ENCODE measurements at places on chromosomes 7 and 10.

GRCh38 chr10:131928248-131929095, 27.7 kb downstream of the PPP2R2D start:
- peak; percentile 27 for DNase-seq

DNA sequence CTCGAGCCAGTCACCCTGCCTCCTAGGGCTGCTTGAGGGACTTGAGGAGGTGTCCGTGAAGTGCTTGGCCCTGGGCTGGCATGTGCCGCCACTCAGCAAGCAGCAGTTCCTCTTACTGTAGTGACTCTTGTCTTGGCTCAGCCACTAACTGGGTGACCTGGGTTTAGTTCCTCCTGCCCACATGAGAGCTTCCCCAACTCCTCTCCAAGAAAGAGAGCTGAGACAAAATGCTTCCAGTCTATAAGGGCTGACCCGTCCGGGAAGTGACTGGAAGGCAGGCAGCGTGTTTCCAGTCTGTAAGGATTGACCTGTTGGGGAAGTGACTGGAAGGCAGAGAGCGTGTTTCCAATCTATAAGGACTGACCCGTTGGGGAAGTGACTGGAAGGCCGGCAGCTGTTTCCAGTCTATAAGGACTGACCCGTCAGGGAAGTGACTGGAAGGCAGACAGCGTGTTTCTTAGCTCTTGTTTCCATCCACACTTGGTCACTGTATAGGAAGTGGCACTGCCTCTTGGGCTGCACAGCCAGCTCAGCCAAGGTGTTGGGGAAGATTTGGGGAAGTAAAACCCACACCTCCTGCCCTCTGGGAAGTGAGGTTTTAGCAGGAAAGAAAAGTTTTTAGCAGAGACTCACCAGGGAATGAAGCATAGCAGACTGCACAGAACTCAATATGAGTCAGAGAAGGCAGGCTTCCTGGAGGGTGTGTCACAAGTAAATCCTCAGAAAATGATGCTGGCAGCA, 53.3 kb upstream of the PPIF start:
- no peak for DNase-seq

- DNase-seq = no peak
These were observed 57.1 kb upstream of the IGFBP3 start for GRCh38 chr7:45978010-45978681.

GRCh38 chr7:18241543-18242231, 214.0 kb upstream of the PRPS1L1 start:
- no peak for DNase-seq

- DNase-seq = no peak
These were observed 83.4 kb downstream of the NEURL1 start for GRCh38 chr10:103576862-103577261.

GRCh38 chr7:132402751-132403245, 173.5 kb downstream of the PLXNA4 start:
- DNase-seq = no peak

GRCh38 chr10:10544890-10545289, 472.8 kb upstream of the CELF2 start:
- DNase-seq = no peak

DNA sequence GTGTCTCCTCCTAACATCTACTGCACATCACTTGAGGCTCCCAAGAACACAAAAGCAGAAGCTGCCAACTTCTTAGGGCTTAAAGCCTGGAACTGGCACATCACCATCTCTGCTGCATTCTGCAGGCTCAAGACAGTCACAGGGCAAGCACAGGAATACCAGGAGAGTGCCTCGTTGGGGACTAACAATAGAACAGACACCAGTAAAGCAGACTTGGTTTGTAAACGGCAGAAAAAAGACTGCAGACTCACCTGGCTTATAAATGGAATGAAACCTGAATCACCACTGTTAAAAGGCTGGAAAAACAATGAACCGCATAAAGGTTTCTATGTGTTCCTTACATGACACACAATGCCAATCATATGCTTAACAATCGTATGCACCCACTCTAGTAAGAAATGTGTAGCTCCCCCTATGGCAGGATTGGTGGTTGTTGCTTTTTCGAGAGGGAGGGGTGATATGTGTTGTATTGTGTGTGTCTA, 12.8 kb downstream of the RHEB start:
- no peak for DNase-seq

GRCh38 chr10:128530301-128530700, 404.1 kb upstream of the MKI67 start:
- DNase-seq = no peak

DNA sequence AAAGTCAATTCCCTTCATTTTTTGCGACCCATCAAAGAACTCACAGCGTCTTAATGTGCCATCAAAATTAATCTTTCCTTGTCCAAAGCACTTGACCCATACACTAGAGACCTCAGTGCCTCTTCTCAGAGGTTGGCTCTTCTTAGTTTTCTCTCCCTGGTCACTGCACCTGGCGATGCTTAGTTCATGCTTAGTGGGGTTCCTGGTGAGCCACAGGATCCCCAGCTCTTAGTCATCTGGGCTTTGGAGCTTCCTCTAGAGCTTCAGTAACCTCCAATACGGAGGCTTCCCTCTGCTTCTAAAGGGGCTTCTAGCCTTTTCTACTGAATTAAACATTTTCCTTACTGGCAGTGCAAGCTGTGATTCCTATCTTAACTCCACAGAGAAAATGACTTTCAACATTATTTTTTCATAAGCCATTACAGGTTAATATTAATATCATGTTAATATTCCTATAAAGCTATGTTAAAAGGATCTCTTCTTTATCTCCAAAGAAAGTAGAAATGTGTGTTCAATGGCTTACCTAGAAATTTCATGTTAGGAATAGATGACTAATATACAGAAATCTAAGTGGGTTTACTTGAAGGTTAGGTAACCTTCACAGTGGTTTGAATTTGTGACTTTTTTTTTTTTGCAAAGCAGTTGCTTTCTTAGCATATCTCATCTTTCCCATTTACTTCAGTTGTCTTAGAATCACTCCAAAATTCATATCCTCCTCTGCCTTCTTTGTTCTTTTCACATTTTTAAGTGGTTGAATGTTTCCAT, 295.2 kb downstream of the CAMK1D start:
- no peak for DNase-seq

DNA sequence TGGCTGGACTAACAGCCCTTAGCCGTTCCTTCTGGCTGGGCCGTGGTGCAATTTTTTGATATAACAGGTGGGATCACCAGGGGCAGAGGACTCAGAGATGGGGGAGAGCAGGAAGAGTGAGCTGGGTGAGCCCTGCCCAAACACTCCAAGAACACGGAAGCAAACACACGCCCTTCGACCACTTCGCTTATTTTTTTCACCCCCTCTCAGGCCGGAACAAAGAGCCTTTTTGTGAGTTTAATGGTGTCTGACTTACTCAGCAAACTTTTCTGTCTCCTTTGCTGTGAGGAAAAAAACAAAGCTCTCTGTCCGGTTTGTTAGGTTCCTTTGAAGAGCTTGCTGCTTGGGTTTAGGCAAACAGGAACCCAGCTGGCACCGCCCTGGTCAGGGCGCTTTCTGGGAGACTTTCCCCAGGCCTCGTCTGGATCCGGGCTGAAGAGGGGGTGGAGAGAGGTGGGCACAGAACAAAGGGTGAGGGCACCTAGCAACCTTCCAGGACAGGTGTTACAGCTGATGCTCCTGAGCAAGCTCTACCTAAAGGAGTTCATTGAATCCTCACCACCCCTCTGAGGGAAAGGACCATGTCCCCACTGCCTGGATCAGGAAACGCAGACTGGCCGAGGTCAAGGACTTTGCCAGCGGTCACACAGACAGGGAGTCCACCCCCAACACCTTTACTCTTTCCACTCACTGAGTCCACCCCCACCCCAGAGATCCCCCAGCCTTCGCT, 23.3 kb downstream of the CALML3 start:
- DNase-seq = no peak

DNA sequence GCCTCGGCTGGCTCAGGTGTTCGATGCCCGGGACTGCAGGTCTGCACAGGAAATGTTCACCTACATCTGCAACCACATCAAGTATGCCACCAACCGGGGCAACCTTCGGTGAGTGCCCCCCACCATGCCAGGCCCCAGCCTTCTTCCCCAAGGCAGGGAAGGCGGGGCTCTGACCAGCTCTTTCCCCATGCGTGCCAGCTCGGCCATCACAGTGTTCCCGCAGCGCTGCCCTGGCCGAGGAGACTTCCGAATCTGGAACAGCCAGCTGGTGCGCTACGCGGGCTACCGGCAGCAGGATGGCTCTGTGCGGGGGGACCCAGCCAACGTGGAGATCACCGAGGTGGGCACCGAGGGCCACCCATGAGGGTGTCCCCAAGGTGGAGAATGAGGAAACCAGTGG, 7.5 kb downstream of the NOS3 start:
- no peak for DNase-seq

GRCh38 chr7:89073776-89074175, 278.2 kb upstream of the TEX47 start:
- DNase-seq = no peak

- DNase-seq = peak; percentile 58
These were observed 252.6 kb downstream of the CELF2 start for GRCh38 chr10:11270135-11270857.

GRCh38 chr7:55280031-55280454, 85.1 kb upstream of the LANCL2 start:
- DNase-seq = peak; percentile 7

DNA sequence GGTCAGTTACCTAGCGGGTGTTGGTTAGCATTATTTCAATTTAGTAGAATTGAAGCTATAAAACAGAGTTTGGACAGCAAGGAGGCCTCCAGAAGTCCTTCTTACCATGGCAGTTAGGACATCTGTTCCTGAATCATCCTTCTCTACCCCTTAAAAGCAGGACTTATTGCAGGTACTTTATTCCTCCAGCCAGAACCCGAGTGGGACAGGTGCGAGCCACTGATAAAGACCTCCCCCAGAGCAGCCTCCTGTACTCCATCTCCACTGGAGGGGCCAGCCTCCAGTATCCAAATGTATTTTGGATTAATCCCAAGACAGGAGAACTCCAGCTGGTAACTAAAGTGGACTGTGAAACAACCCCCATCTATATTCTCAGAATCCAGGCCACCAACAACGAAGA, 54.6 kb downstream of the CDHR3 start:
- no peak for DNase-seq

- DNase-seq = no peak
These were observed 170.0 kb downstream of the PTPN20 start for GRCh38 chr10:47081264-47081663.

DNA sequence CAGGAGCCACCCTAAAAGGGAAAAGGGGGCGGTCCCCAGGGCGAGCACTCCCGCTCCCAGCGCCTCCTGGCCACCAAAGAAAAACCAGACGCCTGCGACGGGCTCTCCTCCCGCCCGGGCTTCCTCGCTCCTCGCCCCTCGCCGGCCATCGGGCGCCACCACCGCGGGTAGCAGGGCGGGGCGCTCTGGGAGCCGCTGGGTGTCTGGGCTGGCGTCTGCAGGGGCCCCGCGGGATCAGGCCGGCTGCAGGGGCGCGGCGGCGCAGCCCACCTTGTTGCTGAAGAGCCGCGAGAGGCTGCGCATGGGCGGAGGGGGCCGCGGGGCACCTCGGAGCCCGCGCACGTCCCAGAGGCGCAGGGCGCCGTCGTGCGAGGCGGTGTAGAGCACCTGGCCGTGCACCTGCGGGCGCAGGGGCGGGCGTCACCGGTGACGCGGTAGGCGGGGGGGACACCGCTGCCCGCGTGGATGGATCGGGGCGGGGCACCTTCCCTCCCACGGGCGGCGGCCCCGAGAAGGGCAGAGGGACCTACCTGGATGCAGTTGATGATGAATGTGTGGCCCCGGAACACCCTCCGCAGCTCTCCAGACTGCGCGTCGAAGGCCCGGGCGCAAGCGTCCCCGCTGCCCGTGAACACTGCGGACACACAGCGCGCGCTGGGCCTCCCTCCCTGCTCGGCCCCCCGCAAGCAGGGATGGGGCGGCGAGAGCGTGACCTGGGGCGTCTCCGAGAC, 28.3 kb downstream of the WDR86 start:
- DNase-seq = no peak

DNA sequence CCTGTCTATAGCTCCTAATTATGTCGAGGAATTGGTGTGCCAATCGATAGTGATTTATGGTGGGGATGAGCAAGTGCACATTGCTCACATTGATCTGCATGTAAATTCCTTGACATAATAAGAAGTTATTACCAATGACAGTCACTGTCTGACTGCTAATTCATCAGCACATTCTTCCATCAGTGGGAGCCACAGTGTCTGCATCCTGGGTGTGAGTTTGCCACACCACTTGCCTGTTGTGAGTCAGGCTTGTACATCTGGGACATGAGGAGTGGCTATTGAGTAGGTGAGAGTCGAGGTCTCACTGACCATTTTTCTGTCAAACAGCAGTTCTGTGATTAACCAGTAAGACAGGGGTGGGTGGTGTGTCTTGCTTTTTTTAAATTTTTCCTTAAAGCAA, 263.4 kb downstream of the LRMDA start:
- DNase-seq = no peak

DNA sequence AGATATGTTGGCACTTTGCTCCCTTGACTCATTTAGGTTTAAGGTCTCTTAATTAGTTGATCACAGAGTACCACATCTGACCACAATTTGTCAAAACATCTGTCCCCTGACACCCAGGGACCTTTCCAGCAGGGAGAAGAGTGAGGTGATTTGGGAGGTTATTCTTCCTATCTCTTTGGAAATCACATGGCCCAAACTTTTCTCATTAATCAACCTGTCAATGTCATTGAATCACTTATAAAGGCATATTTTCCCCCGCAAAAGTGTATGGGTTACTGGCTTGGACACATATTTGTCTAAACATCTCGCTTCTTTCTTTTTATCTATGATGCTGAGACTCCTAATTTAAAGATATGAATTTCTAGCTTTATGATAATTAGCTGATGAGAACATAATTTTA, 92.4 kb upstream of the RPA3 start:
- DNase-seq = no peak

DNA sequence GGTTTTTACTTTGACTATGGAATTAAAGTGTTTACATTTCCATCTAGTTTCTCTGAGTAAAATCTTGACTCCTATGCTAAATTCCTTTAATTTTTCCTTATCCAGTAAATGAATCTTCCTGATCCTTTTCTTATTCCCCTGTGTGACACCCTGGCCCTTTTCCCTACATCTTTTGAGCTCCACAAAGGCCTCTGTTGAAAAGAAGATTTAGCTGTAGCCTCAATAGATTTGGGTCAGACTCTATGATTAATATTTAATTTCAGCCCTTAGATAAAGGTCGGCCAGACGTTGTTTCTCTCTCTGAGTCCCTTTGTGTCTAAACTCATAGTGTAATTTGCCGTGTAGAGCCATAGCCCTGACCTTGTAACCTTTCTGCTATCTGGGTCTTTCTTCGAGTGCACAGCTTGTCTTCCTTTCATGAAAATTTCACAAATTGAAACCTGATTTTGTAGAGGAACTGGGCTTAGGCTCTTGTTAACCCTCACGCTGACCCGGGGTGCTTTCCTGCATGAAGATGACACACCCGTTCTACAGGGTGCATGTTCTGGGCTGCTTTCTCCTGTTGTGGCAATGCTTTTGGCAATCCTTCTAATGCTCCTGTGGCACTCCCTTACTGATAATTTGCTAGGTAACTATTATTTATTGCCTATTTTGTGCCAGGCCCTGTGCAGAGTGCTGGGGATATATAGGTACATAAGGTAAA, 21.2 kb downstream of the LSMEM1 start:
- no peak for DNase-seq
